ENCODE measurements at places on chromosomes 13 and 19. TPM values are rescaled to one million over a fixed set of nuclear protein-coding genes. Genes with fewer than 3 reads are reported as not detected.

UHRF1 gene
- 223 TPM for total RNA-seq

MTMR6 gene
- total RNA-seq = 14.5 TPM

SIAH3 gene
- total RNA-seq = 0.42 TPM

GRCh38 chr13:110463871-110464510 is 97.5 kb downstream of the RAB20 start:
- peaks cover 7% of the 10 kb centered on the region for H3K36me3 ChIP-seq
- no peak overlapping the region for H3K27ac ChIP-seq
- peaks cover 17% of the 10 kb centered on the region for H3K4me1 ChIP-seq

ZNF329 gene
- total RNA-seq = 14.0 TPM

GRCh38 chr19:17095141-17095919 is 19.8 kb downstream of the MYO9B start:
- peak overlapping the region; percentile 68 for H3K27ac ChIP-seq
- DNase-seq = no peak
- no peak overlapping the region for H3K4me3 ChIP-seq
- H3K36me3 ChIP-seq = peaks cover 9% of the 10 kb centered on the region
- H3K4me1 ChIP-seq = peaks cover 20% of the 10 kb centered on the region

DNA sequence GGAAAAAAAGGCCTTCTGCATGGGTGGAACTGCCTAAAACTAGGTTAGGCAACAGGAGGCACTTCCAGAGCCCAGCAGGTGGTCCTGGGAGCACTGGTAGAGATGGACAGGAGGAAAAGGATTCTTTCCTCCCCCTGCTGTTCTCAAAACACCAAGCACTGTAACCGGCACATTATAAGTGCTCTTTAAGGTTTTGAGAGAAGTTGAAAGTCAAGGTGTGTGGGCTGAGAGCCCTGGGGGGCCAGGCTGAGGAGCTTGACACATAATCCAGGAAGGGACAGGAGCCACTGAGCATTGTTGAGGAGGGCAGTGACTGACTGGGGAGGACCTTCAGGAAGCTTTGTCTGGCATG is 32.3 kb downstream of the SPATA13 start:
- H3K27me3 ChIP-seq = no peaks in the 10 kb centered on the region
- H3K36me3 ChIP-seq = peaks cover 27% of the 10 kb centered on the region
- H3K4me1 ChIP-seq = peaks cover 12% of the 10 kb centered on the region
- DNase-seq = no peak

PRODH2 gene
- not detected for total RNA-seq

FLT3 gene
- total RNA-seq = not detected

- H3K27me3 ChIP-seq = no peaks in the 10 kb centered on the region
- no peaks in the 10 kb centered on the region for H3K4me1 ChIP-seq
- H3K27ac ChIP-seq = no peak overlapping the region
- DNase-seq = no peak
Measured at GRCh38 chr19:28334419-28334818, 878.5 kb downstream of the UQCRFS1 start.

TRPC4 gene
- 2.5 TPM for total RNA-seq

- DNase-seq = no peak
- H3K4me1 ChIP-seq = peaks cover 5% of the 10 kb centered on the region
- no peaks in the 10 kb centered on the region for H3K27me3 ChIP-seq
- H3K36me3 ChIP-seq = no peaks in the 10 kb centered on the region
- no peak overlapping the region for H3K27ac ChIP-seq
- H3K4me3 ChIP-seq = no peak overlapping the region
Measured at GRCh38 chr13:30313311-30313710, 6.0 kb upstream of the KATNAL1 start.

DNA sequence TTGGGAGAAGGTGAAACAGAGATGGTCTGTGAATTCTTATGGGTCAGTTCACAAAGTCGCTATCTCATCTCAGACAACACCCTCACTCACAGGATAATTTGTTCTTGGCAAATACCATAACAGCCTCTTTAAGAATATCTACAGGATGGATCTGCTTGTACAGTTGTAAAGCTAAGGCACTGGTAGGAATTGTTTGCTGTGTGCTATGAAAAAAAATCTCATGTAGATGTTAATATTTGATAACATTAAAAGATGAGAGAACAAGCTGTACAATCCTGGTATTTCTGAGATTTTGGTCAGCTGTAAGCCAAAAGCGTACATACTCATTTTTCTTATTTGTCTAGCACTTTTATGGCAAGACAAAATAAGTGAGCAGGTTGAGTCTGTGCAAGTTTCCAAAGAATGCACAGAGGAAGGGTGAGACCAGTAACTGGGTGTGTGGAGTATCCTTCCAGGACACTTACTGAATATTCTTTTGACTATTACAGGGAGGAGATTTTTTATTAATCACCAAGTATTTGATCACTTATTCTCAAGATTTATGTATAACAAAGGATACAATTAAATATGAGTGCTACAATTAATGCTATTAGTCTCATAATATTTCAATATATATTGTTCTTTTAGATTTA is 814.5 kb upstream of the MIR17HG start:
- no peaks in the 10 kb centered on the region for H3K4me1 ChIP-seq
- H3K27ac ChIP-seq = no peak overlapping the region
- no peak overlapping the region for H3K4me3 ChIP-seq
- no peak for DNase-seq

- H3K4me3 ChIP-seq = no peak overlapping the region
- DNase-seq = no peak
- no peaks in the 10 kb centered on the region for H3K27me3 ChIP-seq
- no peak overlapping the region for H3K27ac ChIP-seq
Measured at GRCh38 chr13:23805821-23806220, 83.4 kb downstream of the MIPEP start.

ADGRE3 gene
- total RNA-seq = not detected

DNA sequence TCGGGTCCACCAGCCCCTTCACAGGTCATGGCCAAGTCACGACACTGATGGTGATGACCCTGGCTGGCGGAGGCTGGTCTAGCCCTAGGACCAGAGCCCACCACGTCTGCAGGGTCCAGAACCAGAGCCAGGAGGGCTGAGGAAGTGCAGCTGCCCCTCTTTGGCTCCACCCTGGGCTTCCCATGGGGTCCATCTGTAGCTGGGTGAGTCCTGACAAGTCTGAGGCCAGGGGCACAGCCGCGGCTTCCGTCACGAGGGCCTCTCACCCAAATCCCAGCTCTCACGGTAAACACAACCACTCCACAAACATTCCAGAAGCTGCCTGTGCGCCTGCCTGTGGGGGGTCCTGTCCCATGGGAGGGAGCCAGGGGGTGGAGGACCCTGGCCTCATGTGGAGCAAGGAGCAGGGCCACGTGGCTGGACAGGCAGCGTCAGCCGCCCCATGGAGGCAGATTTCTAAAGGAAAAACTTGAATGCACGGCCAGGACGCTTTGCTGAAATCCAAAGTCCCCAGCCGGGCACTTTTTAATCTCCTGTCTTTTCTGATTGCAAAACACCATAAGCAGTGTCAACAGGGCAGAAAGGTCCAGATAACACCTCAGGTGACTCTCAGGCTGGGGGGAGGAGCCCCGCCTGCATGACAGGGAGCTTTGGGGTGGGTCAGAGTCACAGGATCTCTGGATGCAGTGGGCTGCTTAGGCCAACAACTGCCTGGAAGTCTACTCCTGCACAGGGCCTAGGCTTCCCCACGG is 29.9 kb downstream of the CEBPG start:
- DNase-seq = no peak
- no peaks in the 10 kb centered on the region for H3K36me3 ChIP-seq
- H3K27ac ChIP-seq = no peak overlapping the region
- H3K27me3 ChIP-seq = no peaks in the 10 kb centered on the region
- no peaks in the 10 kb centered on the region for H3K4me1 ChIP-seq

- H3K36me3 ChIP-seq = no peaks in the 10 kb centered on the region
- peaks cover 32% of the 10 kb centered on the region for H3K4me1 ChIP-seq
- H3K27me3 ChIP-seq = no peaks in the 10 kb centered on the region
Measured at GRCh38 chr13:66341635-66342377, 888.3 kb downstream of the PCDH9 start.

- H3K27ac ChIP-seq = no peak overlapping the region
- H3K36me3 ChIP-seq = no peaks in the 10 kb centered on the region
- DNase-seq = no peak
- no peaks in the 10 kb centered on the region for H3K4me1 ChIP-seq
- no peak overlapping the region for H3K4me3 ChIP-seq
Measured at GRCh38 chr13:38412266-38412665, 62.6 kb downstream of the UFM1 start.

DNA sequence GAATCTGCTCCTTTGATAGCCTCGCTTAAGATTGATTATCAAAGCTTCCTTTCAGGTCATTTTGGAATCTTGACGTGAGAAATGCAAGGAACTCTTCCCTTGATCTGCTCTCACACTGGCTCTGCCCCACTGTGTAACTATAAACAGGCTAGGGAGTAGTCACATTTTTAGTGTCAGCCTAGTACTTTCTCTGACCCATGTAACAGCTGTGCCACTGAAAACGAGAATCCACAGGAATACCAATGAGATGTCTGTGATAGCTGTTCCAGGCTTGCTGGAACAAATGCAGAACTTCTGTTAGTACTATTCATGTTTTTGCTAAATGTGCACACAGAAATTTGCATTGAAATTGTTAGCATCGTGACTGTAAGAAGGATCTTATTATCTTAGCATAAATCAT is 221.3 kb downstream of the MYO16 start:
- H3K4me3 ChIP-seq = no peak overlapping the region
- H3K27me3 ChIP-seq = no peaks in the 10 kb centered on the region
- no peak overlapping the region for H3K27ac ChIP-seq
- no peak for DNase-seq
- no peaks in the 10 kb centered on the region for H3K36me3 ChIP-seq

PSPC1 gene
- 81.1 TPM for total RNA-seq

A1BG gene
- total RNA-seq = 17.6 TPM

- no peak overlapping the region for H3K27ac ChIP-seq
- no peaks in the 10 kb centered on the region for H3K36me3 ChIP-seq
- peak overlapping the region; percentile 88 for H3K4me3 ChIP-seq
- peaks cover 3% of the 10 kb centered on the region for H3K27me3 ChIP-seq
Measured at GRCh38 chr19:2455851-2456570, 748 bp downstream of the LMNB2 start.

- no peaks in the 10 kb centered on the region for H3K27me3 ChIP-seq
- H3K4me3 ChIP-seq = no peak overlapping the region
- H3K27ac ChIP-seq = no peak overlapping the region
- H3K4me1 ChIP-seq = no peaks in the 10 kb centered on the region
- H3K36me3 ChIP-seq = no peaks in the 10 kb centered on the region
- DNase-seq = no peak
Measured at GRCh38 chr13:113747291-113747833, 11.7 kb upstream of the TMEM255B start.

- no peaks in the 10 kb centered on the region for H3K27me3 ChIP-seq
- DNase-seq = peak; percentile 29
- H3K27ac ChIP-seq = peak overlapping the region; percentile 0
- H3K4me1 ChIP-seq = peaks cover 59% of the 10 kb centered on the region
- H3K4me3 ChIP-seq = peak overlapping the region; percentile 74
Measured at GRCh38 chr13:23467048-23467931, 33.8 kb upstream of the SACS start.

- H3K36me3 ChIP-seq = peaks cover 8% of the 10 kb centered on the region
- DNase-seq = no peak
- H3K4me1 ChIP-seq = no peaks in the 10 kb centered on the region
- no peaks in the 10 kb centered on the region for H3K27me3 ChIP-seq
- H3K27ac ChIP-seq = no peak overlapping the region
Measured at GRCh38 chr13:111161601-111162600, 46.8 kb downstream of the ARHGEF7 start.

OPA3 gene
- total RNA-seq = 15.7 TPM

DNA sequence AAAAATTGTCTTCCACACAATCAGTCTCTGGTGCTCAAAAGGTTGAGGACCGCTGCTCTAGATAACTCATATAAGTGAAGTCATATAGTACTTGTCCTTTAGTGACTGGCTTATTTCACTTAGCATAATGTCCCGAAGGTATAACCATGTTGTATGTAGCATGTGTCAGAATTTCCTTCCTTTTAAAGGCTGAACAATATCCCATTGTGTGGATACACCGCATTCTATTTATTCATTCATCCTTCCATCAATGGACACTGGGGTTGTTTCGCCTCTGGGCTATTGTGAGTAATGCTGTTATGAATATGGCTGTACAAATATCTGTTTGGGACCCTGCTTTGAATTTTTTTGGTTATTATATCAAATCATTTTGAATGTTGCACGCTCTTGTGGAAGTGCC is 4.6 kb upstream of the LYPD5 start:
- no peak overlapping the region for H3K27ac ChIP-seq
- peaks cover 23% of the 10 kb centered on the region for H3K4me1 ChIP-seq
- DNase-seq = no peak
- no peak overlapping the region for H3K4me3 ChIP-seq
- peaks cover 39% of the 10 kb centered on the region for H3K27me3 ChIP-seq

DNA sequence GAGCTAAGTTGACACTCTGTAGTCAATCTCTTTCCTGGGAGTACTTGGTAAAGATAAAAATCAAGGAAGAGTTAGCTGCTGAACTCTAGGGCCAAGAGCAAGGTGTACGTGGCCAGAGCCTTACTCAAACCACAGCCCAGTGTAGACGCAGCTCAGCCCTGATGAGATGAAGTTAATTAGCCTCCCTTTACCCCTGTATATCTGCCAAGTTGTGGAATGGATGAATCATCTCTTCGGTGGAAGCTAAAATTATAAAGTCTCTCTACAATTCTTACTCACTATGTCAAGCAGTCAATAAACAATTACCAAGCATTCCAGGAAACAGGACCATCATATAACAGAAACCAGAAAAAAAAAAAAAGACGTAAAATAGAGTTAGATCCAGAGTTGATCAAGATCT is 146.9 kb upstream of the UFM1 start:
- no peak overlapping the region for H3K4me3 ChIP-seq
- no peaks in the 10 kb centered on the region for H3K4me1 ChIP-seq
- no peaks in the 10 kb centered on the region for H3K36me3 ChIP-seq
- no peaks in the 10 kb centered on the region for H3K27me3 ChIP-seq
- no peak overlapping the region for H3K27ac ChIP-seq
- no peak for DNase-seq

GRCh38 chr19:14843578-14843977 is 5.1 kb downstream of the OR7A10 start:
- no peaks in the 10 kb centered on the region for H3K4me1 ChIP-seq
- no peaks in the 10 kb centered on the region for H3K36me3 ChIP-seq
- no peak overlapping the region for H3K4me3 ChIP-seq
- H3K27me3 ChIP-seq = peaks cover 38% of the 10 kb centered on the region
- DNase-seq = no peak
- no peak overlapping the region for H3K27ac ChIP-seq

- DNase-seq = no peak
- no peaks in the 10 kb centered on the region for H3K36me3 ChIP-seq
- H3K4me1 ChIP-seq = peaks cover 7% of the 10 kb centered on the region
- H3K27ac ChIP-seq = no peak overlapping the region
- no peak overlapping the region for H3K4me3 ChIP-seq
- H3K27me3 ChIP-seq = no peaks in the 10 kb centered on the region
Measured at GRCh38 chr13:45433381-45433790, 15.2 kb upstream of the SLC25A30 start.

- H3K4me1 ChIP-seq = peaks cover 65% of the 10 kb centered on the region
- peak overlapping the region; percentile 11 for H3K4me3 ChIP-seq
Measured at GRCh38 chr13:110126391-110126961, 180.5 kb downstream of the COL4A1 start.

GRCh38 chr13:105908586-105908985 is 626.9 kb downstream of the EFNB2 start:
- no peak for DNase-seq
- no peak overlapping the region for H3K4me3 ChIP-seq
- no peaks in the 10 kb centered on the region for H3K27me3 ChIP-seq
- no peaks in the 10 kb centered on the region for H3K4me1 ChIP-seq

PSG7 gene
- not detected for total RNA-seq

S1PR4 gene
- total RNA-seq = not detected

ZNF582 gene
- total RNA-seq = 4.2 TPM
